Body of pancreas (tissue), 4 donors: ENCODE measurements at places on chromosomes 1 and 21.

- no peak for DNase-seq
Observed at GRCh38 chr1:28308750-28309149, 20.1 kb upstream of the MED18 start.

GRCh38 chr1:226619031-226619430 is 70.5 kb downstream of the STUM start:
- DNase-seq: no peak

- DNase-seq: no peak
Observed at GRCh38 chr1:51567653-51568052, 48.6 kb upstream of the EPS15 start.

DNA sequence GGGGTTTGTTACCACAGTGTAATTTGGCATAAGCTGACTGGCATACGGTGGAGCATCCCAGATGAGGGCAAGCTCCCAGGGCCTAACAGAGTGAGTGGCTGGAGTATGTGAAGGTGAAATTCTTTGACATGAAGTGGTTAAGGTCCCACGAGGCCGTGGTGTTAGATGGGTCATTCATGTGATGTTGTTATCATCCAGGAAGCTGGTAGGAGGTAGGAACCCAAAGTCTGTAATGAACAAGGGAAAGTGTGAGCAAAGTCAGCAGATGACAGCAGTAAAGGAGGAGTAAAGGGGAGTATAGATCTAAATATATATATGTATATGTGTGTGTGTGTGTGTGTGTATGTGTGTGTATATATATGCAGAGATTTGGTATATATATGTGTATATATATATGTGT is 47.6 kb downstream of the MDM4 start:
- no peak for DNase-seq

DNA sequence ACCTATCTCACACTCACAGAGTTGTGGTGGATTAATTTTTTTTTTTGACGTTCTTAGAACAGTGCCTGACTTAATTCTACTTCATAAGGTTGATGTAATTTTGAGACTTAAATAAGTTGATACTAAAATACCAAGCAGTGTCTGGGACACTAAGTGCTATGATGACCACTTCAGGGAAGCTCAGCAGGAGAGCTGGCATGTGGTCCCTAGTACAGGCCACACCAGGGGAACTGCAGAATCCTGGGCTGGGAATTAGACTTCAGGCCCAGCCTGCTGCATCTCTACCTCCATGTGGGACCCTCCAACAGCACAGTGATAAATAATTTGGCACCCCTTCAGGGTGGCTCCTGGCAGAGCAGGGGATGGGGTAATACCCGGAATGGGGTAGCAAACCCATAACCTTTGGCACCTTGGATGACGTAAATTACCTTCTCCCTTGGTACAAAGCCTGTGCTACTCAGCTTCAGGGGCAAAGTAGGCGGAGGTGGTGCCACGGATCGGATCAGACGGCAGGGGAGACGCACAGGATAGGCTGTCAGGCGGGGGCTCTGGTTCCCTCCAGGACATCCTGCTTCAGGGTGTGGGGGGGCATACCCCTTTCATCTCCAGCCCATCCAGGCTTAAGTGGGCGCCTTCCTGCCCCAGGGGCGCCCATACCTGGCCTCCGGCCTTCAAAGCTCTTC is 4.8 kb downstream of the MFSD2A start:
- no peak for DNase-seq

DNA sequence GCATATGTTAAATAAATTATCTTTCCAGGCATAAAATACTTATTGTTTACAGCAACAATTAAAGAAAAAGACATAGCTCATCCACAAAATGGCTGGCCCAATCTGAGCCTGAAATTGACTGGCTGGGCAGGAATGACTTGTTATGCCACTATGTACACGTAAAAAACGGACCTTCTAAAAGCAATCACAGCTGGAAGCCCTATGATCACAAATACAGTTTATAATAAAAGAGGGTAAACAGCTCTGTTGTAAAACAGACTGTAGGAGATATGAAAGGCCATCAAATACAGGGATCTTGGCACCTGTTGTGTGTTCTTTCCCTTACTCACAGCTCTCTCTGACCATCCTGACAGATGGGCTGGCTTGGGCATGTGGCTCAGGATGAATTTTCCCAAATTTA is 70.5 kb upstream of the DMRTA2 start:
- DNase-seq: no peak

- DNase-seq: no peak
Observed at GRCh38 chr1:242055749-242056320, 56.9 kb upstream of the MAP1LC3C start.

DNA sequence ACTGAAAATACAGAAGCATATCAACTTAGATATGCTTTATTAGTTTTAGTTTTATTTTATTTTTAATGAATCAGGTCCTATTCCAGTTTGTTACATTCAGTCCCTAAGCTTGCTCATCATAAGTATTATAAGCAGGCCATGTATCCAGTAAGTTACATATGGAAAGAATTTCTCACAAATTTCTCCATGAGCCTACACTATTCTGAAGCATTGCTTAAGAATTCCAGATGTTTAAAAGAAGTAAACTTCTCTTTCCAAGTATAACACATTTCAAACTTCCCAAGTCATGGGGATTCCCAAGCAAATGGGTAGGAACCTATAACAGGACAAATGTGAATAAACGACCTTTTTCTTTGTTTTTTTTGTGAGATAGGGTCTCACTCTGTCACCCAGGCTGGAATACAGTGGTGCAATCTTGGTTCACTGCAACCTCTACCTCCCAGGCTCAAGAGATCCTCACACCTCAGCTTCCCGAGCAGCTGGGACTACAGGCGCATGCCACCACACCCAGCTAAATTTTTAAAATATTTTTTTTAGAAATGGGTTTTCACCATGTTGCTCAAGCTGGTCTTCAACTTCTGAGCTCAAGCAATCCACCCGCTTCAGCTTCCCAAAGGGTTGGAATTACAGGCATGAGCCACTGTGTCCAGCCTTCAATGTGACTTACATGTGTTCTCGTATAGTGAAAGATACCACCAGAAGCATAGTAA is 39.0 kb downstream of the ST7L start:
- DNase-seq: no peak

DNA sequence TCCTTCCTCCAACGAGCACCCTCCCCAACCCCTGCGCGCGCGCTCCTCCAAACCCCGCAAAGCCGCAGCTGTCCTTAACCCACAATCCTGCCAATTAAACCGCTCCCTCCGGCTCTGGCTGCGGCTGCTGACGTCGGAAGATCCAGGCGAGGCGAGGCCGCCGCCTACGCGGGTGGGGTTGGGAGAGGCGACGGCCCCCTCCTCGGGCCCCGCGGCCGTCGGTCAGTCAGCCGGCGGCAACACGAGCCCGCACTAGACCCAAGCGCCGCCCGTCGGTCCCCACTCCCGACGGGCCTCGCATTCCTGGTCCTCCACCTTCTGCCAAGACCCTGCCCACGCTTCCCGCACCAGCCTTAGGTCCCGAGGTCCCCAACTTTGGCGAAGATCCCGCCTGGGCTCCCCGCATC is 75.4 kb downstream of the VWA5B1 start:
- DNase-seq: no peak

GRCh38 chr1:225813214-225813964 is 3.5 kb downstream of the EPHX1 start:
- DNase-seq: peak; percentile 70

- no peak for DNase-seq
Observed at GRCh38 chr1:193448682-193449461, 262.5 kb upstream of the B3GALT2 start.

DNA sequence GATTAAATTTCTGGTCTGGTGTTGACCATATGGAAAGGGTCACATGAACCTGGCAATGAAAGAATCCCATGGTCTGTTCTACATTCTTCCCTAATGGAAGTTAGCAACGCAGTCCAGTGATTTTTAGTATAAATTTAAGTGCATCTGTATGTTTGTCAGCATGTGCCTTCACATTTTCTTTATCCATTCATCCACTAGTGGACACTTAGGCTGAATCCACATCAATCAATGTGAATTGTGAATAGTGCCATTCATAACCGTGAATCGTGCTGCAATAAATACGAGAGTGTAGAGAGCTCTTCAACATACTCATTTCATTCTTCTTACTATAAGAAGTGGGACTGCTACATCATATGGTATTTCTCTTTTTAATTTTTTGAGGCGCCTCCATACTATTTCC is 12.7 kb upstream of the IFI16 start:
- no peak for DNase-seq

DNA sequence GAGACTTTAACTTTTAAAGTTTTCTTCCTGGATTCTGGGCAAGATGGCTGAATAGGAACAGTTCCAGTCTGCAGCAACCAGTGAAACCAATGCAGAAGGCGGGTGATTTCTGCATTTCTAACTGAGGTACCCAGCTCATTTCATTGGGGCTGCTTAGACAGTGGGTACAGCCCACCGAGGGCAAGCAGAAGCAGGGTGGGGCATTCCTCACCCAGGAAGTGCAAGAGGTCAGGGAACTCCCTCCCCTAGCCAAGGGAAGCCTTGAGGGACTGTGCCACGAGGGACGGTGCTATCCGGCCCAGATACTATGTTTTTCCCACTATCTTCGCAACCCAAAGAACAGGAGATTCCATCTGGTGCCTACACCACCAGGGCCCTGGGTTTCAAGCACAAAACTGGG is 121.0 kb downstream of the VAV3 start:
- DNase-seq: no peak

GRCh38 chr1:31776516-31776915 is 12.4 kb upstream of the ADGRB2 start:
- DNase-seq: no peak

GRCh38 chr1:236016782-236017400 is 48.0 kb downstream of the NID1 start:
- no peak for DNase-seq

DNA sequence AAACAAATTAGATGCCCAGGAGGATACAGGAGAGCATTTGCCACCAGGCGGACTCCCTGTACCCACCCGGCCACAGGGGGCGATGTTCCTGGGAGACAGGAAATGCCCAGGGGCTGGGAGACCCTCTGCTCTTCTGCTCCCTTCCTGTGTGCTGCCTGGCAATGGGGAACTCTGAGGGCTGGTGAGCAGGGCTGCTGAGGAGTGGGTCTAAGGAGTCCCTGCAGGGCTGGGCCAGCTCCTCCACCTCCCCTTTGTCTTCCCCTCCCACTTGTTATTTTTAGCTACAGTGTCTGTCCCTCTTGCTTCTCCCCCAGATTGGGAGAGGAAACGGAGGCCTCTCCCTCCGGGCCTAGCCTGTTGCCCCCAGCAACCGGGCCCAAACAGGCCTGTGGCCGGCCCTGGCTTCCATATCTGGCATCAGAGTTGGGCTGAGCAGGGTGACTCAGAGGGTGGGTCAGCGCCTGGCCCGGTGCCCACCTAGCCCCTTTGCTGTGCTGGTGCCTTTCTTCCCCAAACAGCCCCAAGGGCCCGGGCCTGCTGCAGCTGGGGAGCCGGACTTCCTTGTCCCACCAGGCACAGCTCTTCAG is 11.6 kb downstream of the LMNA start:
- peak; percentile 73 for DNase-seq

DNA sequence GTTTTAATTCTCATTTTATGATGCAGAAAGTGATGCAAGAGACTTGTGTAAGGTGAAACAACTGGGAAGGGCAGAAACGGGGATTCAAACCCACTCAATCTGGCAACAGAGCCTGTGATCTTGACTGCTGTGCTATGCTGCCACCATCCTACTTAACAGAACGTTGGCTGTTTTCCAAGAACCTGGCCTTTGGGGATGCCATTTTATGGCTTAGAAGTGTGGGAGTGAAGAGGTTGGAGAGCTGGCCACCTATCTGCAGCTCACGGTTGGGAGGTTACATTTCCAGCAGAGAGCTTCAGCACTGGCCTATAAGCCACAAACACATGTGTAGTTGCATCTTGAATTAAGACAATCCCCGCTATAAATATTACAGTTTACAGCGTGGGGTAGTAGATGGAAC is 235.3 kb downstream of the PRDM2 start:
- no peak for DNase-seq

DNA sequence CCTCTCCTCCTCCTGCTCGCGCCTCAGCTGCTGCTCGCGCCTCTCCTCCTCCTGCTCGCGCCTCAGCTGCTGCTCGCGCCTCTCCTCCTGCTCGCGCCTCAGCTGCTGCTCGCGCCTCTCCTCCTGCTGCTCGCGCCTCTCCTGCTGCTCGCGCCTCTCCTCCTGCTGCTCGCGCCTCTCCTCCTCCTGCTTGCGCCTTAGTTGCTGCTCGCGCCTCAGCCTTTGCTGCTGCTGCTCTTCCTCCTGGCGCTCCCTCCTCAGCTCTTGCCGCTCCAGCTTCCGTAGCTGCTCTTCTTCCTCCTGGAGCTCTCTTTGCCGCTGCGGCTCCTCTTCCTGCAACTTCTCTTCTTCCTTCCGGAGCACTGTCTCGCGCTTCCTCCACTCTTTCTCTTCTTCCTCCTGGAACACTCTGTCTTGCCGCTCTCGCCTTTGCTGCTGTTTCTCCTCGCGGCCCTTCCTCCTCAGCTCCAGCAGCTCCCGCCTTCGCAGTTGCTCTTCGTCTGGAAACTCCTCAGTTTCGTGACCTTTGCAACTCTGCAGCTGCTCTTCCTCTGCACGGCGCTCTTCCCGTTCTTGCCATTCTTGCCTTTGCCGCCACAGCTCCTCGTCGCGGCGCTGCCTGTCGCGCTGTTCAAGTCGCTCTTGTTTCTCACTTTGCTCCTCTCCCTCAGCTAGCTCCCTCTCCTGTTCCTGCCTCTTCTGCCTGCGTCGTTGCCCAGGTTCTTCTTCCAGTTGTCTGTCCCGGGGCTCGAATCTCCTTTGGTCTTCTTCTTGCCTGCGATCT is 3.0 kb downstream of the TCHH start:
- no peak for DNase-seq

- DNase-seq: no peak
Observed at GRCh38 chr1:116404699-116405098, 31.7 kb downstream of the ATP1A1 start.

- peak; percentile 35 for DNase-seq
Observed at GRCh38 chr1:55217226-55217986, 2.2 kb upstream of the USP24 start.

GRCh38 chr1:53686965-53687267 is 52.0 kb downstream of the GLIS1 start:
- no peak for DNase-seq

DNA sequence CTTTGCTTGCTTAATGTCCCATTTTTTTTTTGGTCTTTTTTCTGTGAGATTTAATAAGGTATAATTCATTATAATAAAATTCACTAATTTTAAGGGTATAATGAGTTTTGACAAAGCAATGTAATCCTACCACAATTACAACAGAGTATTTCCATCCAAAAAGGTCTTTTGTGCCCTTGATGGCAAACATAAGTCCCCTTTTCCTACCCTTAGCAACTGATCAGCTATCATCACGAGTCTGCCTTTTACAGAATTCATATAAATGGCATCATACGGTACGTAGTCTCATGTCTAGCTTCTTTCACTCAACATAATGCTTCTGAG is 7.5 kb downstream of the SDHB start:
- no peak for DNase-seq
